ENCODE measurements at places on chromosomes 2 and 18.
A peak's percentile ranks its signal among the peaks of the same experiment; 100 is the strongest.

DNA sequence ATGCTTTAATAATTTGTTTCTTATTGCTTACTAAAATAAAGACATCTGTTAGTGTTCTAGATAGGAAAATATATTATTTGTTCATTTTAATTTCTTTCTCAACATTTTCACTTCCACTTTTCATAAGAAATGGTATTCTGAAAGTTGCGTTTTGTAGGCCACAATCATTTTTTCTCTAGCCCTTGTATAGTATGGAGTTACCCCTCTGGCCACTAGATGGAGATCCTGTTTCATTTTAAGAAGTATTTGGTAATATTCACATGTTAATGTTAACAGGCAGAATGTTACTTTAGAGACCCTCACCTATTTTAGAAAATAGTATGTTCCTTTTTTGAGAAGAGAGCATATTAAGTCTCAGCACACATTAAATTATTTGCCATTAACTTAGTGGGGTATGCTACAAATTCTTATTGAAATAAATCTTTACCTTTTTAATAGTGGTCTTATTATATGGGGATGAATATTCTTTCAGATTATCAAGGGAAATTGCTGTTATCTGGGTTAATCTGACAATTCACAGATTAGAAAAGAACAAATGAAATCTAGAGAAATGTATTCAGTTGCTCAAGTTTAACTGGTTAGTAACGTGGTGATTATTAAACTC lies 73.9 kb upstream of the TTC27 start:
- DNase-seq, result no peak

- peak; percentile 82 for DNase-seq
These were observed 222.9 kb upstream of the AGAP1 start for GRCh38 chr2:235270956-235271355.

- no peak for DNase-seq
These were observed 34.5 kb upstream of the CCDC93 start for GRCh38 chr2:118048401-118048800.

GRCh38 chr18:77130229-77131099 lies 2.1 kb downstream of the MBP start:
- DNase-seq, result peak; percentile 55

DNA sequence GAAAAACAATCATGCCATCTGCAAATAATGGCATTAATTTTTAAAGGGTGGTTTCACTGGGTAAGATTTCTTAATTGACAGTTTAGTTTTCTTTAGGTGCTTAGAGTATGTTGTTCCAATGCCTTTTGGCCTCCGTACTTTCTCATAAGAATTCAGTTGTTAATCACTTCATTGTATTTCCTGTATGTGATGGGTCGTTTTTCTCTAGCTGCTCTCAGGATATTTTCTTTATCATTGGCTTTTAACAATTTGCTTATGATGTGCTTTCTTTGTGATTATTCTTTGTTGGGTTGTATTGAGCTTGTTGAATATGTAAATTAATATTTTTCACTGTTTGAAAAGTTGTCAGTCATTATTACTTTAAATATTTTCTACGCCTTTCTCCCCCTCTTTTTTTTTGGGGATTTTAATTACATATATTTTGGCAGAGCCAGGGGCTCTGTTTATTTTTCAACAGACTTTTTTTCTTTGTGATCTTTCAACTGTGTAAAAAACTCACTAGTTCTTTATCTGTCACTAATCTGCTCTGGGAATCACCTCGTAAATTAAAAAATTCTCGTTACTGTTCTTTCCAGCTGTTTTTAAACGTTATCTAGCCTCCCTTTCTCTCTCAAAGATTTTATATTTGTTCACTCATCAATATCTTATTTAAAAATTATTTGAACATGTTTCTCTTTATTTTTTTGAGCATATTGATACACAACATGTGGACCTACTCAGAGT lies 56.2 kb upstream of the IL1R1 start:
- DNase-seq, result no peak

- DNase-seq, result no peak
These were observed 24.6 kb downstream of the CROCC2 start for GRCh38 chr2:240930631-240931318.

DNA sequence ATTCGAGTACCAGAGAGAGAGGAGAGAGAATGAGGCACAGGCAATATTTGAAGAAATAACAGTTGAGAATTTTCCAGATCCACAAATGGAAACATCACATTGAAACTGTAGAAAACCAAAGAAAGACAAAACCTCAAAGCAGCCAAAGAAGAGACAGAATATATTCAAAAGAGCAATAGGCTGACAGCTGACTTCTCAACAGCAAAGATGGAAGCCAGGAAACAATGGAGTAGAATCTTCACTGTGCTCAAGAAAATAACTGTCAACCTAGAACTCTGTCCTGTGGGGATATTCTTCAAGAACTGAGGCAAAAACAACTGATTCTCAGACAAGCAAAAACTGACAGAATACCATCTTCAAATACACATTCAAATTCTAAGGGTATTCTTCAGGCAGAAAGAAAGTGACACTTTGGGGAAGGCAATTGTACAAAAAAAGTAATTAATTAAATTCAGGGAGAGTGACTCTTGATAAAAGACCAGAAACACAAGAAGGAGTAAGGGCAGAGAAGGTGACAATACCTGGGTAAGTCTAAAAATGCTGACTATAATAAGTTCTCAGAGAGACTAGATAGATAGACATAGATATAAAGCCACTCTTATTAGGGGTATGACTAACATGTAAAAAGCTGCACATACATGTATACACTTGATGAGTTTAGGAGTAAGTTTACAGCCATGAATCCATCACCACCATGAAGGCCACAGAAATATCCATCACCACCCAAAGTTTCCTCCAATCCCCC lies 25.6 kb downstream of the ANKMY1 start:
- DNase-seq, result no peak

- no peak for DNase-seq
These were observed 132.5 kb downstream of the NDUFA10 start for GRCh38 chr2:239892441-239893235.

DNA sequence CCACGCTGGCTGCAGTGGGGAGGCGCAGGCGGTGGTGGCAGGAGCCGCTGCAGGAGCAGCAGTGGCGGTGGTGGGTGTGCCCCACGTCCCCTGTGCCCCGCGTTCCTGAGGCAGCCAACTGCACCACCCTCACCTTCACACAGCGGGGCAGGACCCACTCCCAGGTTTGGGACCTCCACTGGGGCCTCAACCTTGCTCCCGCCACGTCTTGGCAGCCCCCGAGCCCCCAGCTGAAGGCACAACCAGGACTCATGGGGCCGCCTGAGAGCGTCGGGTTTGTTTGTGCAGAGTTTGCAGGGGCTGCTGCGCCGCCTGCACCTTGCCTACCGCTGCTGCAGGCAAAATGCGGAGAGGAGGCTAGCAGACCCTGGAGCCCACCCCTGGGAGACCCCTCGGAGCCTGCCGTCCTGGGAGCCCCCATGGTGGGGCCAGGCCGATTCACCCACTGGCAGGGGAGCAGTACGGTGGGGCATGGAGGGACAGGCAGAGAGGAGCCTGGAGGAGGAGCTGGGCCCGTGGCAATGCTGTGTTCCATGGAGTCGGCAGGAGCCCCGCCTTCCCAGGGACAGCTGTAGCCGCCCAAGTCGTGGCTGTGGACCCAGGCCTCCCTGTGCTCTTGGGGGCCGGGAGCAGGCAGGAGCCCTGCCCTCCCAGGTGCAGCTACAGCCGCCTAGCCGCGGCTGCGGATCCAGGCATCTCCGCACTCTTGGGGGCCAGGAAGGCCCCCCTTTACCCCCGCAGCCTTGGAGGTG lies 14.7 kb upstream of the EML6 start:
- DNase-seq, result no peak

- DNase-seq, result peak; percentile 89
These were observed 14.2 kb upstream of the SFXN5 start for GRCh38 chr2:73085691-73086090.

DNA sequence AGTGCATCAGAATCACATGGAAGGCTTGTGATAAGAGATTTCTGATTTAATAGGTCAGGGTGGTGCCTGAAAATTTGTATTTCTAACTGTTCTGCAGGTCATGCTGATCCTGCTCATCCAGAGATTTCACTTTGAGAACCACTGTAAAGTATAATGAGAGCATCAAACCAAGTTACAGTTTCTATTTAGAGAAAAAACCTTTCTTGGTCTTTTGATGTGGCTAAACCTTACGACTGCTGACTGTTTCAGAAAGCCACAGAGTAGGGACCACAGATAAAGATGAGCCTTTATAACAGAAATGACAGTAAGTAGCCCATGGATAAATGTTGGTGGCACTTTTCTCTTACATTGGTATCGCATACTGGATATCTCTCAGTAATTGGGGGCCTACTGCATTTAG lies 109.4 kb upstream of the FANCL start:
- no peak for DNase-seq

- DNase-seq, result no peak
These were observed 36.7 kb downstream of the NCK2 start for GRCh38 chr2:105781274-105781978.

DNA sequence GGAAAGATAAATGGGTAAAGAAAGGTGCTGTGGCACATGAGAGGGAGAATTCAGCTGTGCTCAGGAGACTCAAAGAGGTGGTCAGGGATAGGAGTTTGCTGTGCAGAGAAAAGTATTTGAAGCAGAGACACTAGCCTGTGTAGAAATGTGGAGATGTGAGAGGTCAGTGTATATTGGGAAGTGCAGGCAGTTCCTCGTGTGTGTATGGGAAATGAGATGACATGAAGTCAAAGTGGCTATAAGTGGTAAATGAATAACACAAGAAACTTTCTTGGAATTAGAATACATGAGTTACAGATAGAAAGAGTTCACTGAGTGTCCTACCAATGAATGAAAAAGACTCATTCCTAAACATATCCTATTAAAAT lies 11.6 kb downstream of the MAP3K20 start:
- DNase-seq, result no peak

DNA sequence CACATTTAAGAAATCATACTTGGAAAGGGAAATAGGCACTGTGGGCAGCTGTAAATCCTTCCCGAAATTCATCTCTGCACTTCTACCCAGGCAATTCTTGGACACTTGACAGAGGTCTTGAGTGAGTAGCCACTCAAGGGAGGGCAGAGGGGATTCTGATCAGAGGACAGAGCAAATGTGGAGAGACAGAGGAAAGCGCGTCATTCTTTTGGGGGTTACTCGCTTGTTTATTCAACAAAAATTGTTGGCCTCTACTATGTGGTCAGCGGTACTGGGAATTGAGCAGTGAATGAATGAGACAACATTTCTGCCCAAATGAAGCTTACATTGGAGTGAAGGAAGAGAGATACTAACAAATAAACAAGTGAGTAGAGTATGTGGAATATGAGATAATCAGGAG lies 41.4 kb upstream of the YES1 start:
- DNase-seq, result no peak

DNA sequence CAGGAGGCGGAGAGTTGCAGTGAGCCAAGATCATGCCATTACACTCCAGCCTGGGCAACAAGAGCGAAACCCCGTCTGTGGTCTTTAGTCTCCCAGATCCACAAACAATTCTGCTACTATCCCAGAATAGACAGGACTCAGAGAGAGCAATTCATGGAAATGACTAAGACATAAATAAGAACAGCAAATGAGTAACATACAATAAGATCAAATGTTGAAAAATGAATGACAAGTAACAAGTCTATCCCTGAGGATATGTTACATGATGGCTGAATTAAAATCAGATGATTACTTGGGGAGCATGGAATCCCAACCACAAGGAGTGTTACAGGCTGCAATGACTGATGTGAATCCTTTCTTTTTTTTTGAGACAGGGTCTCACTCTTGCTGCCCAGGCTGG lies 10.3 kb downstream of the ARL5A start:
- no peak for DNase-seq

DNA sequence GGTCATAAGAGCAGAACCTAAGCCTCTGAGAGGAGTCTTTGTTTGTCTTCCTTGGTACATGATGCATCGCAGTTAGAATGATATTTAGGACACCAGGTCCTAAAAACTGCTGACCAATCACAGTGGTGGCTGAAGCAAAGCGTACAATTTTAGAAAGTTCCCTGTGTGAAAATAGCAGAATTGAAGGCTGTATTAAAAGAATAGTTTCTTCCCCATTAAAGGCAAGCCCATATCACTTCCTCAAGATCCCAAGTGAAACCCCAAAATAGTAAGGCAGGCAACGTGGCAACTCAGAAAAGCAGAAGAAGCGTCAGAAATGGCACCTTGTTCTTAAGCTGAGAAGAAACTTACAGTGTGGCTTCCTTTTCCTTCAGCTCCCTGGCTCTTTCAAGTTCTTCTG lies 154.8 kb upstream of the PGAP1 start:
- no peak for DNase-seq

DNA sequence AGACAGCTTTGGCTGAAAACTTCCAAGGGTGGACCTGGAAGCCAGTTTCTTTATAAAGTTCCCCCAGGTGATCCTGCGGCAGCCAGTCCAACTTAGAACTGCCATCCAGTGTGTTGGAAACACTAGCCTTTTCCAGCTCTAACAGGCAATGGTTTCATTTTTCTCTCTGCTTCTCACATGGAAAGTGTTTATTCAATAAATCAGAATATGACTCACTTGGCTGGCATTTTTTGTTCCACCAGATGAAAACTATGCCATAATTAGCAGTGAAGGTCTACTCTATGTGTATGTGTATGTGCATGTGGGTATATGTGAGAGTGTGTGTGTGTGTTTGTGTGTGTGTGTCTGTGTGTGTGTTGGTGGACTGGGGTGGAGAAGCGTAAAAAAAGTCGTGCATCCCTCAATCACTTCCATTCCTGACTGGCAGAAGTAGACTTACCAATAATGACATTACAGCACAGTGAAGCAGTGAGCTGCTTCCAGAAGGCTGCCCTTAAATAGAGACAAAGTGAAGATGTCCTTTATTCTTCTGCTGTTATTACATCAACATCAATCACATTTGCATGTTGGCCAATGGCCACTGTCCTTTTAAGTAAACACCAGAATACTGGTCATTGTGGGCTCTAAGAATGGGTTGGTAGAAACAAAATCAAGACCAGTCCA lies 90.9 kb upstream of the SETBP1 start:
- no peak for DNase-seq

DNA sequence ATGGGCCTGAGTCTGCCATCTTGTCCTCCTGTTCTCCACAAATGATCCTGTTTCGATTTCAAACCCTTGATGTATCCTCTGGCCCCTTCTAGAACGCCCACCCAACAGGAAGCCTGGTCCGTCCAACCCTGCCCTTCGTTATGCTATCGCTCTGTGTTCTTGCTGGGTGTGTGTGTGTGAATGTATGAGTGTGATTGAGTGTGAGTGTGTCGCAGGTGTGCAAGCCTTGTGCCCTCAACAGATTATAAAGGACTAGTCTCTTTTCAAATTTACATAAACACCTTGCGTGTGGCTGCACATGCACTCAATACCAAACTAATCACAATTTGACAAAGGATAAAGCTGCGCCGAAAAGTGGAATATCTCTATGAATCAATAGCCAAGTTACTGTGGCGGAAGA lies 149.5 kb upstream of the SALL3 start:
- DNase-seq, result no peak

DNA sequence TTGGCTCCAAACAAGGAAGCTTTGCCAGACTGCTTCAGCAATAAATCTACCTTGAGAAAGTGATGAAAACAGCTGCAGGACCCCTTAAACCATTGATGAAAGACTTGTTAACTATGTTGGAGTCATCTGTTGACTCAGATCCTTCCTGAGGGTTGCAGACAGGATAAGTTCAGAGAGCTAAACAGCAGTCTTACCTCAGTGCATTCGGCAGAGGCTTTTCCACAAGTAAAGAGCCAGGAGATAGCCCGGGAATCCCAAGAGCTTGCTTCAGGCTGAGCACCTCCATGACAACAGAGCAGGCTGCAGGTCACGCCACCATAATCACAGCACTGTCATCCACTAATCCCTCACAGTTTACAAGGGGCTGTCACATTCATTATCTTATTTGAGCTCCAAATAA lies 23.7 kb downstream of the KIAA2012 start:
- no peak for DNase-seq

All from activated CD8-positive, alpha-beta memory T cell treated with anti-CD3 and anti-CD28 coated beads, Interleukin-2, amount 10 ng/mL, durations not matched to agents 7 days and 5 days (primary cell).